ENCODE measurements at places on chromosomes 2 and 18.
A peak's percentile ranks its signal among the peaks of the same experiment; 100 is the strongest.

GRCh38 chr18:62209046-62209445, 22.0 kb downstream of the RELCH start:
- no peak for DNase-seq

GRCh38 chr2:71494523-71495155, 41.3 kb downstream of the DYSF start:
- DNase-seq = no peak

GRCh38 chr2:163657281-163657656, 78.5 kb downstream of the FIGN start:
- DNase-seq = no peak

DNA sequence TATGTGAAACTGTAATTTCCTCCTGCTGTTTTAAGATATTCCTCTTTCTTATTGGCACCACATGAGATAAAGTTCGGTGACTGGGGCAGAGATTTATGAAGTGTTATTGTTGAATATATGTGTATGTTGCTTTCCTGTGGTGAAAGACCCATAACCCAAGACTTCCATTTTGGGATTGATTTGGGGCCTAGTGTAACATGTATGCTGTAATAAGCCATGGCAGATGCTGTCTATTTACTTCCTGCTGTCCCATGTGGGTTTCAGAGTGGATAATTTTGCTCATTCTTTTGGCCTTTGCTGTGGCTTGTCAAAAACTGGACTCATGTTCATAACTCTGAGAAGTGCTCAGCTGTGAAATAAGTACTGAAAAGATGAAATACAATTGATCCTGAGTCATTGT, 10.8 kb upstream of the MYO1B start:
- DNase-seq = no peak

- DNase-seq = no peak
These were observed 7.0 kb upstream of the ACTR2 start for GRCh38 chr2:65220432-65221131.

- no peak for DNase-seq
These were observed 944 bp downstream of the RAB3GAP1 start for GRCh38 chr2:135052997-135053474.

DNA sequence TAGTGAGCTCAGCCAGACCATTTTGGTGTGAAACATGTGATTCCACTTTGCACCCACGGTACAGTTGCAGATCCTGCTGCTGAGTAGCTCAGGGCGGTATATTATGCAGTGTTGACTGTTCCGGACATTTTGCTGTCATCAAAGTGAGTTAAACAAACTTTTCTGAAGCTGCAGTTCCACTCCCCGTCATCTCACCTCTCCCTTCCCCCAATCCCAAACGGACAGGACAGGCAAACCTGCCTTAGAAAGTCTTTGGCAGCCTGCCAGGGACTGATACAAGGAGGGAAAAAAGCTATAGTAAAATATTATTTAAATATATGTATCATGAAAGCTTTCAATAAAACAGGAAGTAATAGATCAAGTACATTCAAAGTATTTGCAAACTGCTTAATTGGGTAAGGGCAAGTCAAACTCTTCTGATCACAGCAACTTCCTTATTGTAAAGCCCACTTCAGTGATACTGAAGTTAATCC, 35.5 kb upstream of the SP5 start:
- no peak for DNase-seq

DNA sequence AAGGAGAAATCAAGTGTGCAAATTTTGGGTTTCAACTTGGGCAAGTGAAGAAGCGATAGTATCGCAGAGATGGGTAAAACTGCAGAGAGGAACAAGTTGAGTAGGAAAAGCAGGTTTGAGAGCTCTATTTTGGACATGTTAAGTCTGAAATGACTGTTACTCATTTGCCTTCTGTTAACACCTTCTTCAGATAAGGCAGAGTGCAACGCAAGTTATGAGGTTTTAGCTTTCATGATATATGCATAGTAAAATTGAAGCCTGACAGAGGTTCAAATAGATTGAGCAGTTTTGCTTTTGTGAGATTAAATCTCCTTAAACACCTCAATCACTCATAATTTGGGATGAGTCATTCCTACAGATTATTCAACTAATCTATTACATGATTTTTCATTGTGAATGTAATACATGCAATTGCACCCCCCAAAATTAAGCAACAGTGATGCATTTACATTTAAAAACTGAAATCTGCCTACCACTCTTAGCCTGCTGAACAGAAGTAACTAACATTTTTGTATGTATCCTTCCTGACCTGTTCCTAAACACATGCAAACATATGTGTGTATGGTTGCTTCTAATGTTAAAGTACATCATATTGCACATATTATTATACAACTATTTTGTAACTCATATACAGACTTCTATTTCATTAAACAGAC, 575.4 kb downstream of the ARHGAP15 start:
- no peak for DNase-seq

DNA sequence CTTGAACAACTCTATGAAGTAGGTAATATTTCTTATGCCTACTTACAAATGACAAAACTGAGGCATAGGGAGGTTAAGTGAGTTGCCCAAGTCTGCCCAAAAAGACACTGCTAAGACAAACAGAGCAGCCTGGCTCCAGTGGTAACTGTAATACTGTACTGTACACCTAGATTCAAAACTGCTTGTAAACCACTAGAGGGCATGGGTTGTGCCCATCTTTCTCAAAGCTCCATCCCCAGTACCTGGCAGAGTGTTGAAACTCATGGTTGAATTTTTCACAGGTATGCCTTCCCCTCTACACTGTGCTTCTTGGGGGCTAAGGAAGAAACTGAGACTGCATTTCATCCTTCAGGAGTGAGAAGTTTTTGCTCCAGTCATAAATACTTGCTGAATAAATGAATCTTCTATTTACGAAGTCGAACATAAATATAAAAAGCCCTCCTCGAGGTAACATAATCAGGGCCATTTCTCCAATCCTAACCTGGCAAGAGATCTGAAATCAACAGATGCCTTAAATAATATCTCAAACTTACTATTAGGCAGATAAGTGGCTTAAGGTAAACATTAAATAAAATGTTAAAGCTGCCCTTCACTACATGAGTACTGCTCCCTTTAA, 2.0 kb downstream of the PPP4R1 start:
- no peak for DNase-seq

GRCh38 chr2:108022628-108023027, 36.3 kb downstream of the SLC5A7 start:
- DNase-seq = no peak

GRCh38 chr18:27966881-27967280, 210.0 kb downstream of the CDH2 start:
- DNase-seq = no peak

GRCh38 chr2:34104601-34105000, 505.5 kb upstream of the FAM98A start:
- DNase-seq = no peak

GRCh38 chr18:77167251-77167650, 34.7 kb upstream of the MBP start:
- DNase-seq = no peak

- no peak for DNase-seq
These were observed 412.0 kb downstream of the NUP35 start for GRCh38 chr2:183536290-183536689.

- no peak for DNase-seq
These were observed 71.4 kb downstream of the OLA1 start for GRCh38 chr2:174176898-174177297.

- DNase-seq = no peak
These were observed 391.2 kb upstream of the FSIP2 start for GRCh38 chr2:185347445-185347844.

DNA sequence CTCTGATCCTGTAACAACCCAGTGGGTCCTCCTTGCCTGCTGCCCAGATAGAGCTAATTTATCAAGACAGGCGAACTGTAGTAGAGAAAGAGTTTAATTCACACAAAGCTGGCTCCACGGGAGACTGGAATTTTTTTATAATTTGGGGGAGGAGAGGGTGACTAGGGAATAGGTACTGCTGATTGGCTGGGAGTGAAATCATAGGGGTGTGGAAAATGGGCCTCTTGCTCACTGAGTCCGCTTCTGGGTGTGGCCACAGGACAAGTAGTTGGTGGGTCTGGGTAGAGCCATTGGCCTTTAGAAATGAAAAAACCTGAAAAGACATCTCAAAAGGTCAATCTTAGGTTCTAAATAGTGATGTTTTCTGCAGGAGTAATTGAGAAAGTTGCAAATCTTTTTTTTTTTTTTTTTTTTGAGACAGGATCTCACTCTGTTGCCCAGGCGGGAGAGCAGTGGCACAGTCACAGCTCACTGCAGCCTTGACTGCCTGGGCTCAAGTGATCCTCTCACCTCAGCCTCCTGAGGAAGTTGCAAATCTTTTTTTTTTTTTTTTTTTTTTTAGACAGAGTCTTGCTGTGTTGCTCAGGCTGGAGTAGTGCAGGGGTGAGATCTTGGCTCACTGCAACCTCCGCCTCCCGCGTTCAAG, 14.4 kb upstream of the UGGT1 start:
- no peak for DNase-seq

DNA sequence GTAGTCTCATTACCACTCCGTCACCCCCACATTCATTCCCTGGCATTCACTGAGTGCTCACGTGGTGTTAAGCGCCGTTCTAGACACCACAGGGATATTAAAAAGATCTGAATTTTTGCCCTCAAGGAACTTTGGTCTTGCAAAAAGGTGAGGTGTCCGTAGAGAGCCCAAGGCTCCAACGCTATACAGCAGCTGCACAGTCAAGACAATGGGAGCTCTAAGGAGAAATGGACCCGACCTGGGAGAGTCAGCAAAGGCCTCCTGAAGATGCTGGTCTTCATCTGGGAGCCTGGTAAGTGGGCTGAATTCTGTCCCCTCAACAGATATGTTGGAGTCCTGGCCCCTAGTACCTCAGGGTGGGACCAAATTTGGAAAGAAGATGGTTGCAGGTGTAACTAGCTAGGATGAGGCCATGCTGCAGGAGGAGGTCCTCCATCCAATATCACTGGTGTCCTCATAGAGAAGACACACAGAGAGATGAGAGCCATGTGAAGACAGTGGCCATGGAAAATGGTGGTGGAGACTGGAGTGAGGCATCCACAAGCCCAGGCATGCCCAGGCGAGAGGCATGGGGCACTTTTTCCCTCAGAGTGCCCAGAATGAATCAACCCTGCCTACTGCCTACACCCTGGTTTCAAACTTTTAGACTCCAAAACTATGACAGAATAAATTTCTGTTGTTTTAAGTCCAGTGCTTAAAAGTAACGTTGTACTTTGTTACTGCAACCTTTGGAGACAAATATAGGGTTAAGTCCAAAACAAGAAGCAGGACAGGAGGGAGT, 247.3 kb downstream of the TTC32 start:
- no peak for DNase-seq

DNA sequence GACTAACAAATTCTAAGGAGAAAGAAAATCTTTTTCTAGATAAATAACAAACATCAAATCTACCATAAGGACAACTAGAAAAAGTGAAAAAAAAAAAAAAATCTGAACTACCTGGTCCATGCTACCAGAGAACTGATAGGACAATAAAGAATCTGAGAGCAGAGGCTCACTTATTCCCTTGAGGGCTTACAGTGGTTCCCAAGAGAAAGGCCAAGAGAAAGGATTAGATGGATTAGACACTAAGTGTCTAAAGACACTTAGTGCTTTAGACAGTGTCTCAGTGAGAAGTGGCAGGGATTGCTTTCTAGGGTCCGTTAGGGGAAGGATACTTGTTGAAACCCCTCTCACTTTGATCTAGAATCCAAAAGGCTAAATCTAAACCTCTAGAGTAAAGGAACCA, 78.2 kb downstream of the COA5 start:
- no peak for DNase-seq

DNA sequence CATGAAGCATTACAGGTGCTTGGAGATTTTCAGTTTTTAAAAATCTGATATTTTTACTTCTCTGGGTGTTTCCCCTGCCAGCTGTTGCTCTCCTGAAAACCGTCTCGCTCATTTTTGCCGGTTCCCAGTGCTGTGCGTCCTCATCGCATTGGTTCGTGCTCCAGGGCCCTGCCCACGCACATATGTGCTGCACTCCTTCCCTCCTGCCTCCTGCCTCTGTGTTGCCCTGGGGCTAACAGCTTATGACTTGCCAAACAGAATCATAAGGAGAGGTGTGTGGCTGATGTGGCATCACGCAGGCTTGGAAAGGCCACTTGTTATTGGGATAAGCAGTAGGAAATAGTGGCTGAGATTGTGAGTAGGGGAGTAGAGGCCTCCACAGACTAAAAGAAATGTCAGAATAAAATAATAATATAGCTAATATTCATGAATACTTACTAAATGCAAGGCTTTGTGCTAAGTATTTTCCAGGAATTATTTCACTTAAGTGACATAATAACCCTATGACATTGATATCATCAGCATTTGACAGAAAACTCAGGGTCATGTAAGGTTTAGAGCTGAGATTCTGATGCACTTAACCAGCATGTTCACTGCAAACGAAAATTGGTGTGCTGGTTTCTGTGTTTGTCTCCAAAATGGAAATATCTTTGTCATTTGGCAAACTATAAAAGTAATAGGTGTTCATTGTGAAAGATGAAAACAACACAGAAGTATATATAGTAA, 53.5 kb downstream of the SLC4A1AP start:
- peak; percentile 63 for DNase-seq

DNA sequence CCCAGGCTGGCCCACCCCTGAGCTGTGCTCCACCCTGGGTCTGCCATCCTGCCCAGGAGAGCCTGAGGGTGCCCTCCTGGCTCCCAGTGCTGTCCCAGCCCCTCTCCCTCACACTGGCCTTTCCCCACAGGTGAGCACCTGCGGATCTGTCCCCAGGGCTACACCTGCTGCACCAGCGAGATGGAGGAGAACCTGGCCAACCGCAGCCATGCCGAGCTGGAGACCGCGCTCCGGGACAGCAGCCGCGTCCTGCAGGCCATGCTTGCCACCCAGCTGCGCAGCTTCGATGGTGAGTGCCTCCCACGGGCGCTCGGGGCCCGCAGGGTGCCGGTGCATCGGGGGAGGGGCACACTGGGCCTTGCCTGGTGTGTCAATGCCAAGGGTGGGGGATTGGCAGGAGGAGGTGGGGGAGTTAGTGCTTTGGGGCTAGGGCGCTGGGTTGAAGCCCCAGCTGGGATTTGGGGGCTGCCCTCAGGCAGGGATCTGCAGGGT, 23.5 kb downstream of the GPC1 start:
- peak; percentile 24 for DNase-seq

DNA sequence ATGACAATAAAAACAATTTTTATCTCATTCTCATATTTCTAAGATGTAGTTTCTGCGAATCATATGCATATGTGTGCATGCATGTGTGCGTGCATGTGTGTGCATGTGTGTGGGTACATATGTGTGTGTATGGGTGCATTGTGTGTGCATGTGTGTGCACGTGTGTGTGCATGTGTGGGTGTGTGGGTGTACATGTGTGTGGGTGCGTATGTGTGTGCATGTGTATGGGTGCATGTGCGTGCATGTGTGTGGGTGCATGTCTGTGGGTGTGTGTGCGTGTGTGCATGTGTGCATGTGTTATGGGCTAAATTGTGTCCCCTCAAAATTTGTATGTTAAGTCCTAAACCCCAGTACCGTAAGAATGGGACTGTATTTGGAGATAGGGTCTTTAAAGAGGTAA, 49.3 kb downstream of the COL6A3 start:
- DNase-seq = no peak

- DNase-seq = no peak
These were observed 129.5 kb upstream of the TTC27 start for GRCh38 chr2:32498306-32498705.

DNA sequence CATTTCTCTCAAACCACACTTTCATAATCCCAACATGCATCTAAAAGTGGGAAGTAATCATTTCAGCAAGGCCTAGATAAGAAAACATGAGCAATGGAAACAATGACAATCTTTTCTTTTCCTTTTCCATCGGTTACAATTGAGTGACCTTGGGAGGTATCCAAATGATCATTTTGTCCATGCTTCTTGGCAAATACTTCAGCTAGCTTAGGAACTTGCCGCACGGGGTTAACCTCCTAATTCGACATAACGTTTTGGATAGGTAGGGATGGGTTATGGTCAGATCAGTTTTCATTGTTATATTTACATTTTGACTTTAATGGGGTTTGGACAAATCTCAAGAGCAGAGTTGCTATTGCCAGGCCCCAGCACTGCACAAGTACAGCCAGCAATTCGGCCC, 4.6 kb upstream of the PTPRM start:
- no peak for DNase-seq
